ENCODE measurements at places on chromosomes 5 and 9. TPM values are rescaled to one million over a fixed set of nuclear protein-coding genes. Genes with fewer than 3 reads are reported as not detected.

HTR1A gene
- total RNA-seq, result 0.79 TPM

GRCh38 chr5:640461-641330 lies 28.6 kb downstream of the CEP72 start:
- DNase-seq, result no peak

DNA sequence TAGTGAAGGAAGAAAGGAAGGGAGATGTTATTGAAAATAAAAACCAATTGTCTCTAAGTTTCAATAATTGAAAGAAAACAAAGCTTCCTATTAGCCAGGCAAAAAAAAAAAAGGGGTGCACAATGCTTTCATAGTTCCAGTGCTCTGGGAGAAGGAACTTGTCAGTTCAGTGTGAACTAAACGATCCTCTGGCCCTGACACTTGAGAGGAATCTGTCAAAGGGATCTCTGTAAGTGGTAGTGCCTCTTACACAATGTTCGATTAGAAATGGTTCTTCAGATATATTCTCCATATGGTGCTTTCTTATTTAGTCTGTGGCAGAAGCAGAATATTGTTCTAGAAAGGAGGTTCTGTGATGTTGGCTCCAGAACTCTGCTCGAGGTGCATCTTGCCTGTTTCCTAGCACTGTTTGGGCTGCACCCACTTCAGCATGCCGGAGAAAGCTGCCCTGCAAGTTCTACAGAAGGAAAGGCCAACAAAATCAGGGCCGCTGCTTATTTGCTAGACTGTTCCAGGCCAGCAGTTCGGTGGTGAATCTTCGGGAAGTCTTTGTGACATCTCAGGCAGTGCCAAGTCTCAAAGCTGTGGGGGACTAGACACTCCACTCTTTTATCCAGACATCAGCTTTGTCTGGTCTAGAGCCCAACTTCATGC lies 90.9 kb downstream of the PIK3R1 start:
- no peak for DNase-seq

ANAPC2 gene
- 54.8 TPM for total RNA-seq

GRCh38 chr9:12968093-12968492 lies 193.3 kb downstream of the LURAP1L start:
- no peak for DNase-seq

DNA sequence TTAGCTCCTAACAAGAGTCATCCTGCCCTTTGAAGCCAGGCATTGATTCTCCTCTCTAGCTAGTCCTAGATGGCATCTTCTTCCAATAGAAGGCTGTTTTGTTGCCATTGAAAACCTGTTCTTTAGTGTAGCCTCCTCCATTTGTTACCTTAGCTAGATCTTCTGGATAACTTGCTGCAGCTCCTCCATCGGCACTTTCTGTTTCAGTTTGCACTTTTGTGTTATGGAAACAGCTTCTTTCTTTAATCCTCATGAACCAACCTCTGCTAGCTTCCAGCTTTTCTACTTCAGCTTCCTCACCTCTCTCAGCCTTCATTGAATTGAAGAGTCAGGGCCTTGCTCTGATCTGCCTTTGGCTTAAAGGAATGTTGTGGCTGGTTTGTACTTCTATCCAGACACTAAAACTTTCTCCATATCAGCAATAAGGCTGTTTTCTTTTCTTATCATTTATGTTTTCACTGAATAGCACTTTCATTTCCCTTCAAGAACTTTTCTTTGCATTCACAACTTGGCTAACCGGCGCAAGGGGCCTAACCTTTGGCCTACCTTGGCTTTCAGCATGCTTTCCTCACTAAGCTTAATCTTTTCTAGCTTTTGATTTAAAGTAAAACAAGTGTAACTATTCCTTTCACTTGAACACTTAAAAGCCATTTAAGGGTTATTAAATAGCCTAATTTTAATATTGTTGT lies 166.5 kb upstream of the SLC12A2 start:
- no peak for DNase-seq

NSG2 gene
- total RNA-seq, result not detected

OR1J2 gene
- not detected for total RNA-seq

DNA sequence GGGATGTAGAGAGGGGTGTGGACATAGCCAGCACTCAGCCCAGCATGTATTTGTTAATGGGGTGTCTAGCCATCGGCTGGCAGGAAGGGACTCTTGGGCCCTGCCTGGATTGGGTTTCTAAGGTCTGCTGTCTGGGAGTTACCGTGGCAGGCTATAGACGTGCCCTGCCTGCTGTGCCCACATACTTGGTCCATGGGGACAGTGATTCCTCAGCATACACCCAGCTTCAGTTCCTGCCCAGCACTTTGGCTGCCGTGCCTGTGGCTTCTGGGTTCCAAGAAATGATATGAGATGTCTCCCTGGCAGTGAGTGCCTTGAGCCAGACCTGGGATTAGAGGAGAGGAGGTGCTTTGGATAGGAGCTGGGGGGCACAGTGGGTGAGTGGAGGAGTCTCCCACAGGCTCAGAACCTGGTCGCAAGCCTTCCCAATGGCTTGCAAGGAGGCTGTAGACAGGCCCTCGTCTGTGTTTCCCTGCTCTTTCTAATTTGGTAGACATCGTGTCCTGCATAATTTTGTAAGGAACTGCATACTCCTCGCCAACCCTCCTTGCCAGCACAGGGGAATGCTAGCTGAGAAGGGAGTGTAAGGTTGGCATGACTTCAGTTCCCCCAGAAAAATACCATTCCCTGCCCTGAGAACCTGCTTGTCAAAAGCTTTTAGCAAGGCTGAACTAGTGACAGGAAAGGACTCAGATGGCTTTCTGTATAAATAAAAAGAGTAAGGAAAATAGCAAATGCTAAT lies 287.9 kb downstream of the ZSWIM6 start:
- DNase-seq, result no peak

GRCh38 chr9:115202960-115203751 lies 85.2 kb upstream of the TNC start:
- DNase-seq, result no peak
